MCF 10A (cell line): ENCODE measurements at places on chromosomes 11 and 22. TPM values are rescaled to one million over a fixed set of nuclear protein-coding genes. Genes with fewer than 3 reads are reported as not detected.
A peak's percentile ranks its signal among the peaks of the same experiment; 100 is the strongest.

- DNase-seq = no peak
- no peaks in the 10 kb centered on the region for H3K27me3 ChIP-seq
- no peaks in the 10 kb centered on the region for H3K36me3 ChIP-seq
- H3K4me3 ChIP-seq = no peak overlapping the region
- H3K27ac ChIP-seq = no peak overlapping the region
- H3K4me1 ChIP-seq = no peaks in the 10 kb centered on the region
These were observed 1456.5 kb downstream of the TBC1D22A start for GRCh38 chr22:48218889-48219420.

GRCh38 chr11:123760894-123761293 lies 6.6 kb upstream of the OR6X1 start:
- no peak overlapping the region for H3K4me3 ChIP-seq
- H3K27ac ChIP-seq = no peak overlapping the region
- no peaks in the 10 kb centered on the region for H3K4me1 ChIP-seq
- no peaks in the 10 kb centered on the region for H3K36me3 ChIP-seq

DNA sequence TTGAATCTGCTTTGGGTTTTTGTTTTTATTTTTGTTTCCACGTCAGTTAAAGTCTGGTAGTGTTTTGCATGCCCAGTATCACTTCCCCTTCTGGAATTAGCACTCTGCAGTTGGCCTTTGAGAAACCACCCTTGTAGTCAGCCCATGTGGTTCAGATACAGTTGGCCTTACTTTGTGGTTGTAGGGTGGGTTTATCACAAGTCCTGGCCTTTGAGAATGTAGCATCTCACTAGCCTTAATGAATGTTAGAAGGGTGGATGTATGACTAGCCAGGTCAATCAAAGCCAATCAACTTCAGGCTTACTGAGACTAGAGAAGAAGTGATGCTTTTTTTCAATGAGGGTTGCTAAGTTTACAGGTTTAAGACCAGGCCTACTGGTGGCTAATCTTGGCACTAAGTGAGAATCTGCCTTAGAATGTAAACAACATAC lies 19.8 kb downstream of the ARL14EP start:
- H3K36me3 ChIP-seq = peaks cover 29% of the 10 kb centered on the region
- no peak for DNase-seq
- no peaks in the 10 kb centered on the region for H3K27me3 ChIP-seq
- H3K4me1 ChIP-seq = no peaks in the 10 kb centered on the region
- H3K27ac ChIP-seq = no peak overlapping the region
- H3K4me3 ChIP-seq = no peak overlapping the region

- H3K36me3 ChIP-seq = peaks cover 86% of the 10 kb centered on the region
- H3K4me3 ChIP-seq = no peak overlapping the region
- H3K27ac ChIP-seq = no peak overlapping the region
- no peaks in the 10 kb centered on the region for H3K27me3 ChIP-seq
These were observed 20.6 kb upstream of the RAPSN start for GRCh38 chr11:47469361-47470179.

- H3K27me3 ChIP-seq = peaks cover 13% of the 10 kb centered on the region
- no peak overlapping the region for H3K27ac ChIP-seq
- DNase-seq = no peak
- H3K36me3 ChIP-seq = no peaks in the 10 kb centered on the region
- no peaks in the 10 kb centered on the region for H3K4me1 ChIP-seq
These were observed 2.1 kb upstream of the LRRC32 start for GRCh38 chr11:76672431-76673175.

IL18 gene
- 124 and 189 TPM in 2 replicates for total RNA-seq

GRCh38 chr22:32728291-32728690 lies 73.2 kb upstream of the TIMP3 start:
- H3K36me3 ChIP-seq = peaks cover 5% of the 10 kb centered on the region
- no peaks in the 10 kb centered on the region for H3K27me3 ChIP-seq
- peaks cover 12% of the 10 kb centered on the region for H3K4me1 ChIP-seq
- no peak overlapping the region for H3K4me3 ChIP-seq
- no peak for DNase-seq

DNA sequence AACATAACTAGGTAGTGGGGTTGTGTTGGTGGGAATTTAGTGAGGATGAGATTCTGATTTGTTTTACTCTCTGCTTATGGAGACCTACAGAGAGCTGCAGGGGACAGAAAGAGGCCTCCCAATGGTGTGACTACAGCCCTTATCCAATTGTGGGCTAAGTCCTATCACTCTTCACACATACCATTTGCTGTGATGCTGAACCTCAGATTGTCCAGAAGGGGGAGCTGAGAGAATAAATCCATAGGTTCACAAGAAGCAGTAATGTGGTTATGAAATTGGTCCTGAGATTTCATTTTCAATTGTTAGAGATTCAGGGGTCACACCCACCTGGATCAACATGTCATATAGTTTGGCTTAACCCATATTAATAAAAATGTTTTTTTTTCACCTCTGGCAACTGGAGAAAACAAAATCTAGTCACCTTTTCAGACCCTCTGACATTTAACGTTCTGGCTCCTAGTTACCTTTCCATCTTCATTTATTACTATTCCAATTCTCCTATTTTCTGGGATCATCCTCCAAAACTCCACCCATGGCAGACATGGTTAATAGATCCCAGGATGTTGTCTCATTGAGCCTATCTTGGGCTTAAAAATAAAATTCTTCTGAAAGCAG lies 53.3 kb upstream of the PTPN5 start:
- no peak overlapping the region for H3K4me3 ChIP-seq
- no peaks in the 10 kb centered on the region for H3K36me3 ChIP-seq
- DNase-seq = peak; percentile 55

DNA sequence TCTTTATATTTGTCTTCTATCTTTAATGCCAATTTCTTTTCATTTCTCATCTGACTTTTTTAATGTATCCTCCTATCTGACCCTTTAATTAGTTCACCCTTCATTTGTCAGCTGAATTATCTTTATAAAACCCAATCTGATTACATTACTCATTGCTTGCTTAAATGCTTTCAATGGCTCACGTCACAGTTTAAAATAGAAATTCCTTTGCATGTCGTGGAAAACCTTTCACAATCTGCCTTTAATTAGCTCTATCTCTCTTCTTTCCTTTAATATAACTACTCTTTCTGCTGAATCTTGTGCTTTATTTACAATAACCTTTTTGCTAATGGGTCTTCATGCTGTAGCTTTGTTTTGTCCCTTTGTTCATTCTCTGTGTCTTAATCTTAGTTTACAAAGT lies 125.7 kb downstream of the DYNC2H1 start:
- H3K4me3 ChIP-seq = no peak overlapping the region
- H3K4me1 ChIP-seq = no peaks in the 10 kb centered on the region
- peaks cover 15% of the 10 kb centered on the region for H3K36me3 ChIP-seq
- no peak for DNase-seq
- H3K27me3 ChIP-seq = no peaks in the 10 kb centered on the region

DNA sequence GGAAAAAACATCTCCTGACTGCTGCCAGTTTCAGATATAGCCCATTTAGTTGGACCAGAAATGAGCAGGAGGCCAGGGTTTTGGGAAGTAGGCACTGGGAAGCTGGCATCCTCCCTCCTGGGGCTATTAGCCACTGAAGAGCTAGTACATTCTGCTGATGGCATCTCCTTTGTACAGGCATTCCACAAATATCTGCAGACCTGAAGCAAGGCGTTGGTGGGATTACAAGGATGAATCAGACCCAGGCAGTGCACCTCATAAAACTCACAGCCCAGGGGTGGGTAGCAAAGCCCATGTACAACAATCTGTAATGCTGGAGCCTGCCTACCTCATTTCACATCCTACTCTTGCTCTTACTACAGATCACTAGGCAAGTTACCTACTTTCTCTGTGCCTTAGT lies 27.5 kb upstream of the POU2AF1 start:
- no peaks in the 10 kb centered on the region for H3K4me1 ChIP-seq
- H3K27me3 ChIP-seq = peaks cover 13% of the 10 kb centered on the region
- no peaks in the 10 kb centered on the region for H3K36me3 ChIP-seq
- no peak for DNase-seq
- no peak overlapping the region for H3K27ac ChIP-seq
- no peak overlapping the region for H3K4me3 ChIP-seq

CCDC34 gene
- total RNA-seq = 9.0 and 11.1 TPM in 2 replicates

TEX54 gene
- total RNA-seq = not detected in 2 replicates

IGSF9B gene
- 13.9 and 19.7 TPM in 2 replicates for total RNA-seq

DNA sequence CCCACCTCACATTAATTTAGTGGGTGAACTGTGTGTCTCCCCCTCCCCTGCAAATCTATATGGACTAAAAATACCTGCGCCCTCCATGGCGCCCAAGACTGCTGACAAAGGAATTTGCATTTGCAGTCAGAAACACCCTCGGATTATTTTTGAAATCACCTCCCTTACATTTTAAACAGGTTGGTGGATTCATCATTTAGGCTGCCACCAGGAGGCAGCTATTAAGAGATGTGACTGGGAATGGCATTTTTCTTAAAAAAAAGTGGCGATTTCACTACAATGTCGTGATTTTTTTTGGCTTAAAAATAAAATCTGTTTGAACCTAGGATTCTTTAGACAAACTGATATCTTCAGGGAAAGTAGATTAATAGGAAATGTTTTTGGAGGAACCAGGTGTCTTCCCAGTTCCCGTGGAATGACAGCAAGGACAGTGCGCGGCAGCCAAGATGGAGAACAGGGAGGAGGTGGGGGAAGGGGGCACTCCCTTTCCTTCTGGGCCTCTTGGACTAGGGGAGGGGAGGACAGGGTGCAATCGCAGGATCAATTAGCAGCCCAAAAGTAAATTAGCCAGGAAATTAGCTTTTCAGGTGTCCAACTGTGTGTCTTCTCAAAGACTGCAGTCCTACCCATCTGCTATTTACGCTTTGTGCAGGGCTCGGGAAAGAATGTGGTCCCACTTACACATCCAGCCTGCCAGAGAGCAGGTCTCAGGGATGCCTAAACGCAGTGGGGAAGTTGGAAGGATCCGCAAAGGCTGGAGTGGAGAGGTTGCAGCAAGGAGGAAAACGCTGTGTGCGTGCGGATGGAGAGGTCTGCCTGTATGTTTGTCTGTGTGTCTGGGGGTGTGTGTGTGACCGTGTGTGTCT lies 496.4 kb downstream of the NTM start:
- no peak overlapping the region for H3K4me3 ChIP-seq
- no peak overlapping the region for H3K27ac ChIP-seq
- H3K4me1 ChIP-seq = no peaks in the 10 kb centered on the region
- DNase-seq = no peak
- H3K27me3 ChIP-seq = no peaks in the 10 kb centered on the region

- H3K4me3 ChIP-seq = no peak overlapping the region
- H3K4me1 ChIP-seq = peaks cover 22% of the 10 kb centered on the region
- H3K36me3 ChIP-seq = no peaks in the 10 kb centered on the region
- no peaks in the 10 kb centered on the region for H3K27me3 ChIP-seq
- H3K27ac ChIP-seq = peak overlapping the region; percentile 69
These were observed 48.4 kb upstream of the POU2AF1 start for GRCh38 chr11:111427471-111427912.

DNA sequence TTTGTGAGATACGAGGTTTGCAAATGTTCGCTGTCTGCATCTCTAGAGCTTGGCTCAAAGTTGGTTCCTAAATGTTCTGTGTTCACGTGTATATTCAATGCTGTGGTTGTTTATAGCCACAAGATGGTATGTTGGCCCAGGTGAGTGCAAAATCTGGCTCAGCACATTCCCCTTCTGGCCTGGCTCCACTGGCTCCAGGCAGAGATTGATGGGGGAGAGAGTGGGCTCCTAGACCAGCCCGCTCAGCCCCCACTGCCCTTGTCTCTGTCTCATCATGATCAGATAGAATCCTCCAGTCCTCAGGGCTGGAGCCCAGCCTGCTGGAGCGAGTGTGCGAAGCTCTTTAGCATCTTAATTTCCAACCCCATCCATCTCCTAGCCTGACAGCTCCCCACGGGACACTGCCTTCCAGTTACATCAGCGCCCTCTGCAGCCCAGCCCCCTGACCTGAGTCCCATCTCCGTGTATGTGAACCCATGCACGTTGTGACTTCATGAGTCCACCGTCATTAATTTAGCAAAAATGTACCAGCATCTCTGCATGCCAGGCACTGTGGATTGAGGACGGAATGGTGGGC lies 2.0 kb downstream of the P2RX3 start:
- peaks cover 6% of the 10 kb centered on the region for H3K4me1 ChIP-seq
- no peaks in the 10 kb centered on the region for H3K27me3 ChIP-seq
- no peaks in the 10 kb centered on the region for H3K36me3 ChIP-seq
- peak; percentile 30 for DNase-seq
- no peak overlapping the region for H3K27ac ChIP-seq

DNA sequence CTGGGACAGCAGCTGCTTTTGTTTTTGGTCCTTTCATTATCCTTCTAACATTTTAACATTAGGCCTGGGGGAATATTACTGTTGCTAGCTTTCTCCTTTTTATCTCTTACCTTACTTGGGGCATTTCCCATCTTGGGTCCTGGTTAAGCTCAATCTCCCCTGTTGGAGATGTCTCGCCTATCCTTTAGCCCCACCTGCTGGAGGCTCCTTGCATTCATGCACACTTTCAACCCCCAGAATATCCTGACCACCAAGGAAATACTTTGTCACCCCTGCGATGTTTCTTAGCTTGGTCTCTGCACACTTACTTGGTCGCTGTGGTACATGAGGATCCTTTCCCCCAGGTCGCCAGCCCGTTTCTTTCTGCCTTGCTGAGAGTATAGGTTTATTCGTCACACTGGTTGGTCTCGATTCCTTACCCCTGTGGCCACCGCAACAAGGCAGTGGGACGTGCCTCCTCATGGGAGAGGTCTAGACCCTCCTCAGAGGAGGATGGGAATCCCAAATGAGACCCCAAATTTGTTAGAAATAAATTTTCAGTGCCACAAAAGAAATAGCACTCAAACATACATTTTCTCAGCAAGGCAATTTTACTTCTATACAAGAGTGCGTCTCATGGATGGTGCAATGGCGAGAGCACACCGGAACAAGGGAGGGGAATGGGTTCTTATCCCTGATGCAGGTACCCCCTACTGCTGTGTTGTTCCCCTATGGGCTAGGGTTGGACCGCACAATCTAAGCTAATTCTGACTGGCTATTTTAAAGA lies 5.4 kb upstream of the TXN2 start:
- H3K36me3 ChIP-seq = peaks cover 18% of the 10 kb centered on the region
- peaks cover 5% of the 10 kb centered on the region for H3K4me1 ChIP-seq
- no peaks in the 10 kb centered on the region for H3K27me3 ChIP-seq

HMBS gene
- total RNA-seq = 38.4 and 51.3 TPM in 2 replicates

DNA sequence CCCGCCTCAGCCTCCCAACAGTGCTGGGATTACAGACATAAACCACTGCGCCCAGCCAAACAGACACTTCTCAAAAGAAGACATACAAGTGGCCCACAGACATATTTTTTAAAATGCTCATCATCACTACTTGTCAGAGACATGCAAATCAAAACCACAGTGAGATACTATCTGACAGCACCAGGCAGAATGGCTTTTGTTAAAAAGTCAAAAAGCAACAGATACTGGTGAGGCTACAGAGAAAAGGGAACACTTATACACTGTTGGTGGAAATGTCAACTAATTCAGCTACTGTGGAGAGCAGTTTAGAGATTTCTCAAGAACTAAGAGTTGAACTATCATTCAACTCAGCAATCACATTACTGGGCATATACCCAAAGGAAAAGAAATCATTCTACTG lies 67.0 kb downstream of the ARHGAP20 start:
- DNase-seq = no peak
- no peaks in the 10 kb centered on the region for H3K36me3 ChIP-seq
- peaks cover 86% of the 10 kb centered on the region for H3K27me3 ChIP-seq
- no peak overlapping the region for H3K27ac ChIP-seq

GGT1 gene
- total RNA-seq = 0.63 and 0.76 TPM in 2 replicates

DDX6 gene
- total RNA-seq = 111 and 143 TPM in 2 replicates
